Activated CD4-positive, alpha-beta T cell treated with anti-CD3 and anti-CD28 coated beads, Interleukin-2, amount 50 U/mL, for 24 hours (primary cell): ENCODE measurements at places on chromosomes 6 and 20.

DNA sequence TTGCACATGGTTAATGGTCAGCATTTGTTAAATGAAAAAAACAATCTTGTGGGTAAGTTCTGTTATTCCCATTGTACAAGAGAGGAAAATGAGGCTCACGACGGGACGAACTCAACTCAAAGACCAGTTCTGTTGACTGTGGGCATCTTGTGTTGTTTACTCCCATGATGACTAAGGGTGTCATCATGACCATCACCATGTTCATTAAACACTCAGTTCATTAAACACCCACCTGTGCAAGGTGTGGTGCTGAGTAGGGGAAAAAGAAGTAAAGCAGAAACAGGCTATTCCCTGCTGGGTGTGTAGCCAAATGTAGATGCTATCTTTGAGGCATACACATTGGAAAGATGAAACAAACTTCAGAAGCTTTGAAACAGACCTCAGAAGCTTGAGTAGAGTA lies 4.5 kb downstream of the CHMP4B start:
- DNase-seq: no peak

GRCh38 chr20:35134472-35134871 lies 12.7 kb downstream of the EDEM2 start:
- DNase-seq: no peak

- DNase-seq: no peak
These were observed 89.0 kb upstream of the CCDC167 start for GRCh38 chr6:37588735-37589108.

GRCh38 chr20:48737434-48738093 lies 90.2 kb downstream of the PREX1 start:
- DNase-seq: no peak

- no peak for DNase-seq
These were observed 420.7 kb upstream of the RNF217 start for GRCh38 chr6:124541573-124541972.

DNA sequence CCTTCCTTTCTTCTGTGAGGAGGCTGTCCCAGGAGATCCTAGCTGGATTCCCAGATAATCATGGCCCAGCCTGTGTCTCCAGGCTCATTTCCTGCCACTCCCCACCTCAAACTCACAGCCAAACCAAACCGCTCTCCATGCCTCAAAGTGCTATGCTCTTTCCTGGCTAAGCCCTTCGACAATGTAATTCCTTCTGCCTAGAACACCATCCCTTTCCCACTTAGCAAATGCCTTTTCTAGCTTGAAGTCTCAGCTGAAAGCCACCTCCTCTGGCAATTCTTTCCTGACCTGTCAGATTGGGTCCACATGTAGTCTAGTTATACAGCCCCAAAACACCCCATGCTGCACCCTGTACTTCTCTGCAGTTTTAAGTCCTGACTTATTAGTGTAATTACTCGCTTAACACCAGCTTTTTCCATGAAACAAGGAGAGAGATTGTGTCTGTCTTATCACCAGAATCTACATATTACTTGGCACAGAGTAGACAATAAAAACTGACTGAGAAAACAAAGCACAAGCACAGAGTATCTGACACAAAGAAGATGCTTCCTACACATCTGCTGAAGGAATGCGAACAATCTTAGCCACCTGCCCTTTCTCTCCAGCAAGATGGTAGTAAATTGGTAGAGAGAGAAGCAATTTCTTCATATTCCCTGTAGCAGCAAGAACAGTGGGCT lies 5.4 kb downstream of the TRIM26 start:
- DNase-seq: no peak

DNA sequence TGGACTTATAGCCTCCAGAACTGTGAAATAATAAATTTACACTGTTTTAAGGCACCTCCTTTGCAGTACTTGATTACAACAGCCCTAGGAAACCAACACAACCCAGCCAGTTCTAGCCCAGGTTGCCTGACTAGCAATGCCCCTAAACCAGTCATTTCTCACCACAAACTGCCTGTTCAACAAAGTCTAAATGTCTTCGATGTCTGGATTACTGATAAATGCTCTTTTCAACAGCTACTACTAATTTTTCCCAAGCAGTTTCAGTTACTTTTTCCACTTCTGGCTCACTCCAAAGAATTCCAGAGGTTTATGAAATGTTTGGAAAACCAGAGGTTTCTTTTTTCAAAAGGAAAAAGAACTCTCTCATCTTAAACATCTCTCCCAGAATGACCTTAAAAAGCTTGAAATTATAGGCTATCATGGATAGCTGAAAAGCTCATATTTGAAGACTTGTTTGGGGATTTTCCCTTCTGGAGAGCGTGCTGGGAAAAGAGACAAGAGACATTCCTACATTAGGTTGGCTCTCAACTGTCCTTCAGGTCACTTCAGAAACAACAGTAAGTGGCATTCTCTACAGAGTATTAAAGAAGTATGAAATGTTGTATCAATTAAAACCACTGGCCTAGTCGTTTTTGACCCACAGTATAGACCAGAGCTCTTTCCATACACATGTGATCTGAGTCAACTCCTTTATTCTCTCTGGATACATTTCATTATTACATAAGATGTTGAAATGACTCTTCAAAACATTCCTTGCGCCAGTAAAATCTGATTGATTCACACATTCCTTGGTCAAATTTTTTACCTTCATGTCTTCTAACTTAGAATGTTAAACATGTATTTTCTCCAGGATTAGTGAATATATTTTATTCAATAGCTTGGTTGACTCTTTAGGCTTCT lies 265.9 kb downstream of the COL12A1 start:
- DNase-seq: no peak

DNA sequence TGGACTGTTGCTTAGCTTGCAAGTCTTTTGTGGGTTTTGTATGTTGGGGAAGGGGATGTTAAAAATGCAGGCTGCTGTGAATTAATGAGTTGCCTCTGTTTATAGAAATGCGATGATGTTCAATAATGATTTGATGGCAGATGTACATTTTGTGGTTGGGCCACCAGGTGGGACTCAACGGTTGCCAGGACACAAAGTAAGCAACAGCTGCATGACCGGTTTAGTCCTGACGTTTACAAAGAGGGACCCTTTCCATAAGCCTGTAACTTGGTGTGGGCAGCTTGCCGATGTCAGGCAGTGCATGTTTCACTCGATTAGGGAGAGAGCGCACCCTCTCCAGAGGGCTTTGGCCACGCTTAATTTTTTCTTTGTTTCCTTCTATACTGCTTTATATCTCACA lies 1.3 kb downstream of the BTBD3 start:
- DNase-seq: no peak

- no peak for DNase-seq
These were observed 13.2 kb downstream of the AAR2 start for GRCh38 chr20:36249450-36249849.

- DNase-seq: no peak
These were observed 235.5 kb downstream of the PREX1 start for GRCh38 chr20:48592107-48592940.

GRCh38 chr6:135651964-135652755 lies 154.6 kb upstream of the AHI1 start:
- DNase-seq: no peak

- DNase-seq: peak; percentile 80
These were observed at the start of gene RAET1G for GRCh38 chr6:149922642-149923326. RAET1G (minus strand) TSS chr6:149923121; CDS start chr6:149923010, 111 bp downstream.

- no peak for DNase-seq
These were observed 55.3 kb downstream of the EFCAB8 start for GRCh38 chr20:32914031-32914430.

DNA sequence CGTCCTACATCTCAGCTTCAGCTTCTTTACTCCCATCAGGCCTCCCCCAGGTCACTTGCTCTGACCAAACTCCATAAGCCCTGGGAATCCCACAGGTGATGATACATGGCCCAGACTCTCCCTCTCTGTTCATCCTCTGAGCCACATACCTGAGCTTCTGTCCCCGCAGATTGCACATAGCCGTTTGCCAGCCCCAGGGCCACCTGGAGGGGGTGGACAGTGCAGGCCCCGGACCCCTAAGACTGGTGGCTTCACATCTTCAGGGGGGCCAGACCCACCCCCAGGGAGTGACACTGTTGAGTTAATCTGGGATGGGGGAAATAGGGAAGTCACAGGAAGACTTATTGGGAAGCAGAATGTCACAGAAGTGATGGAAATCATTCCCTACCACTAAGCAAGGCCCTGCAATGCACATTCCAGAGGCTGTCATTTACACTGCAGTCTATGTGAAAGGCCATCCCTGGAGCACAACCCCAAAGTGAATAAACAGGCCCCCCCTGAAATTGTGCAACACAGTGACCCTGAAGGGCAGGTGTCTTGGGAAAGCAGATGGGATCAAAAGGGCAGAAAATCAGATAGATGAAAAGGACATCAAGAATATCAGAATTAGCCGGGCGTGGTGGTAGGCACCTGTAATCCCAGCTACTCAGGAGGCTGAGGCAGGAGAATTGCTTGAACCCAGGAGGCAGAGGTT lies 2.2 kb downstream of the RXRB start:
- DNase-seq: no peak

GRCh38 chr6:113203715-113204110 lies 653.4 kb upstream of the MARCKS start:
- DNase-seq: no peak

DNA sequence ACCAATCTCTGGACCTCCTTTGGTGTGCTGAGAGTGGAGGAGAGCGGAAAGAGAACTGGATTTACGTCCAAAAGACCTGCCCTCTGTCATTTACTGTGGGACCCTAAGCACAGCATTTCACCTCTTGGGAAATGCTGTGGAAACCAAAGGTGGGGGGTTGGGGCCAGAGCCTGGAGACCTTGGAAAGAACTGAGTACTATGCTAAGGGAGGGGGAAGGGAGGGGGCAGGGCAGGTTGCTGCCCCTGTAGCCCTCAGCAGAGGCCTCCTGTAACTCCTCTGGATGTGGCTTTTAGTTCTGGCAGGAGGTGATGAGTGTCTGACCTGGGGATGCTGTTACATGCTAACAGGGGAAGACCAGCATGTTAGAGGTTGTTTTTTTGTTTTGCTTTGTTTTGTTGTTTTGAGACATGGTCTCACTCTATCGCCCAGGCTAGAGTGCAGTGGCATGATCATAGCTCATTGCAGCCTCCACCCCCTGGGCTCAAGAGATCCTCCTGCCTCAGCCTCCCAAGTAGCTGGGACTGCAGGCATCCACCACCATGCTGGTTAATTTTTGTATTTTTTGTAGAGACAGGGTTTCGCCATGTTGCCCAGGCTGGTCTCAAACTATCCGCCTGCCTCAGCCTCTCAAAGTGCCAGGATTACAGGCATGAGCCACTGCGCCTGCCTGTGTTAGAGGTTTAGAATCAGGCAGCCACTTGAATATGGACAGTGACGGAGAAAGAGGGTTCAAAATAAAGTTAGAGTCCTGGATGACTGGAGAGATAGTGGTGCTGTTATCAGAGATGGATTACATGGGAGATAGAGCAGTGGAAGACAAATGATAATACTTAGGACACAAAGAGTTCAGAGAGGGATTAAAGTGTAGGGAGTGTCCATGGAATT lies 18.4 kb upstream of the PARD6B start:
- no peak for DNase-seq

DNA sequence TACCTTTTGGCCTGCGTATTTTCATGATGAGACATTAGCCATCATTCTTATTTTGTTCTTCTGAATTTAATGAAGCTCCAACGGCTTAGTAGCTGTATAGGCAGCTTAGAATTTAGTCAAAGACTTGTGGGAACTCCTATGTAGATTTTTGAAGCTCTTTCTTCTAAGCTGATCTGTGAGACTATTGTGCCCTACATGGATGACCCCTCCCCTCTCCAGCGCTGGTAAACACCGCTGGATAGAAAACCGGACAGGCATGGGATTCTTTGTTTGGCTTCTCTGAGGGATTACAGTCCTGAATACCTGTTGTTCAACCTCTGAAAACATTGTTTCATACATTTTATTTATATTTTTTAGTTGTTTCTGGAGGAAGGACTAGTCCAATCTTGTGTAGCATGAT lies 1353.4 kb downstream of the GRIK2 start:
- no peak for DNase-seq

GRCh38 chr6:73323323-73323722 lies 30.8 kb downstream of the DPPA5 start:
- DNase-seq: no peak

DNA sequence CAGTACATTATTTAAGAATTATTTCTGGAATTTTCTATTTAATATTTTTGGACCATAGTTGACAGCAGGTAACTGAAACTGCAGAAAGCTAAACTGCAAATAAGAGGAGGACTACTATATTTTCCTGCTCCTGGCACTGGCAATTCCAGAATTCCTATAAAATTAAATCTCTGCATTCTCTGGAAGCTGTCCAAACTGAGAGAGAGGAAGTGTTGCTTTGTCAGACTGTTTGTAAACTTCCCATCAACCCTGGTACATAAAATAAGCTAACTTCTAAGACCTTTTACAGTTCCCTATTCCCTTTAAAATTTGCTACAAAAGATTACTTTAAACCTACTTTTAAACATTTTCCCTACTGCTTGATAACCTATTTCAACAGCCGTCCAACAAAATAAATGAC lies 196.1 kb upstream of the RUNX2 start:
- no peak for DNase-seq

GRCh38 chr6:132400883-132401617 lies at the start of gene MOXD1:
MOXD1 (minus strand) TSS chr6:132401475; CDS start chr6:132401426, 49 bp downstream.
- no peak for DNase-seq

DNA sequence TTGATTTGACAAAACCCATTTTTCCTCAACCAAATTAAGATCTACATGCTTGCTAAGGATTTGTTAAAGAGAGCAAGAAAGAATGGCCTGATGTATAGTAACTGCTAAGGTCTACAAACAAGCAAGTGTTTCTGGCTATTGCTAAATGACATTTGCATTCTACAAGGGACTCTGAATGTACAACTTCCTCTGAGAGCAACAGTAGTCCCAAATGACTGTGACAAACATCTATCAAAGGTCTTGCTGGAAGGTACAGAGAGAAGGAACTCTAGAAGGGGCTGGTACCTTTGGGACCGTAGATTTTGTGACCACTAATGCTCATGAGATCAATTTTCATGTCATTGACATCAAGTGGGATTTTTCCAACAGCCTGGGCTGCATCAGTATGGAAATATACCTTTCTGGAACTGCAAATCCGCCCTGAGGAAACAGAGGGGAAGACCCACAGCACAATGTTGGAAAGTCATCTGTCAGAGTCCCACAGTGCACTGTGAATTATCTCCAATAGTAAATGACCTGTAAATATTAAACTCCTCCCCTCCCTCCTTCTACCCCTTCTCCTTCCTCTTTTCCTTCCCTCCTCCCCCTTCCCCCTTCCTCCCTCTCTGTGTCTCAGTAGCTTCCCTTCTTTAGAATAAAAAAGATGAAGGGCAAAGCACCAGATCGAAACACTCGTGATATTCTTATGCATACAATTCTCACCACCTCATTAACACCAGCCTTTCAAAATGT lies 15.9 kb upstream of the CPNE1 start:
- DNase-seq: no peak

- DNase-seq: no peak
These were observed 79.3 kb downstream of the TCP11 start for GRCh38 chr6:35061651-35062410.
